ENCODE measurements at places on chromosomes 5 and 9. TPM values are rescaled to one million over a fixed set of nuclear protein-coding genes. Genes with fewer than 3 reads are reported as not detected.

Gene OR1L6
- polyA plus RNA-seq, result not detected

Gene LRRC14B
- polyA plus RNA-seq, result 31.4 TPM

Gene CAMLG
- polyA plus RNA-seq, result 48.7 TPM

Gene TEX48
- polyA plus RNA-seq, result not detected

Gene ORM1
- polyA plus RNA-seq, result 0.58 TPM

Gene CARTPT
- polyA plus RNA-seq, result not detected

Gene C1QTNF2
- 19.8 TPM for polyA plus RNA-seq

Gene TRIM7
- 21.6 TPM for polyA plus RNA-seq

Gene MZB1
- polyA plus RNA-seq, result 0.52 TPM

Gene S1PR3
- 24.6 TPM for polyA plus RNA-seq

Gene AK8
- polyA plus RNA-seq, result 0.37 TPM

Gene CFAP157
- 1.4 TPM for polyA plus RNA-seq

Gene CAAP1
- polyA plus RNA-seq, result 16.6 TPM

Gene LCN1
- polyA plus RNA-seq, result not detected

Gene RANBP3L
- 0.47 TPM for polyA plus RNA-seq

Gene CBY3
- 0.37 TPM for polyA plus RNA-seq

Gene INSYN2B
- 0.05 TPM for polyA plus RNA-seq

Gene GDA
- 1.1 TPM for polyA plus RNA-seq

Gene CDKN2B
- polyA plus RNA-seq, result 0.25 TPM

Gene TTC39B
- 1.9 TPM for polyA plus RNA-seq

Gene TYRP1
- polyA plus RNA-seq, result 0.34 TPM

Gene SLC46A2
- 0.10 TPM for polyA plus RNA-seq

All from forelimb muscle (tissue), 1 donor.